LoVo (cell line): ENCODE measurements at places on chromosomes 3 and 15.

DNA sequence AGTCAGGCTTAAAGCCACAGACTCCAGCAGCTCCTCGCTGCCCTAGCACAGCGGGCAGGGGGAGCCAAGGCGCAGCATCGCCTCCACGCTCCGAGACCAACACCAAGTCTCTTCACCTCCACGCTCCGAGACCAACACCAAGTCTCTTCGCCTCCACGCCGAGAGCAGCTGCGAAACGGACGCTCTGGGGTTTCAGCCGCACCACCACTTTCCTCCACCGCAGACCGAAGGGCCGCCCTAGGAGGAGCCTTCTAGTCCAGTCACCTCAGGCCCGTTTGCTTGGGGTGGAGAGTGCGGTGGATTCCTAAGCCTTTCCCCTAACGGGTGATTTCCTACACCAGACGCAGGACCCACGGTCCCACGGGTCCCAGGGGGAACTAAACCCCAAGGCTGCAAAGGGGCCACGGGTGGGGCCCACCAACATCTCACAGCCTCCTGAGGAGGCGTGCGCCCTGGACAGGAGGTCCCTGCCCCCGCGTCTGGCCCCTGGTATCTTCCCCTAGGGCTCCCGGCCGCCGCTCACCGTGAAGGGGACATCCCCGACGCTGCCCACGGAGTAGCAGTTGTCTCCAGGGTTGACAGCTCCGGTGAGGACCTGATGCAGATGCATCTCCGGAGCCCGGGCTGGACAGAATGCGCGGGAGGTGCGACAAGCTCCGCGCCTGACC is 501 bp downstream of the DMXL2 start:
- DNase-seq, result peak; percentile 50

- no peak for DNase-seq
These were observed 183.3 kb downstream of the SATB1 start for GRCh38 chr3:18241837-18242236.

DNA sequence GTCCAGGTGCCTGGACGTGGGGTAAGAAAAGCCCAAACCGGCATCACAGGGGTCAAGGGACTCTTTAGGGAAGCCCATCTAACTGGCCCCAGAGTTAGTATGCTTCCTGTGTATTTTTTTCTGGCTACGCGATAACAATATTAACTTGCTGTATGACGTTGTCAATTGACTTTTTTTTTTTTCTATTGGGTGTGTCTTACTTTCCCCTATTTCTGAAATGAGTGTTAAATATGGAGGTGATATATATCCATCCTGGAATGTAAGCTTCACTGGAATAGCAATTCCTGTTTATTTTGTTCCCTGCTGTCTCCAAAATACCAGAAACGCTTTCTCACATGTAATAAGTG is 598 bp upstream of the GMNC start:
- peak; percentile 18 for DNase-seq

GRCh38 chr3:151673974-151674373 is 59.8 kb upstream of the AADACL2 start:
- DNase-seq, result no peak

- DNase-seq, result no peak
These were observed 29.6 kb downstream of the STAC start for GRCh38 chr3:36409862-36410261.

DNA sequence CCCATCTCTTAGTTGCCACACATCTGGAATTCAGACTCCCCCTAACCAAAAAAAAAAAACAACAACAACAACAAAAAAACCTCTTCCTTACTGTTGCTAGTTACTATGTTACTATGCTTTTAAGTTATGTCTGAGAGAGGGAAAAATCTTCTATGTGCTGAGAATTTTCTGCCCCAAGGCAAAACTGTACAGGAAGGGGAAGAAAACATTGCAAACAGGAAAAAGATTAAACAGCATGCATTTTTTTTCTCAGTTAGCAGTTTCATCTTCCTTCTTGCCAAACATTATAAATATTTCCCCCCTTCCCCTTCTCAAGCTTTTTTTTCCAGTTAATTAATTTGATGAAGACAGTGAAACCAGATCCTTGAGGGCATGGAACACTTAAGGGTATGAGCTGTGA is 1.1 kb upstream of the CD200R1 start:
- DNase-seq, result no peak

GRCh38 chr3:77254967-77255831 is 215.3 kb downstream of the ROBO2 start:
- DNase-seq, result peak; percentile 62

DNA sequence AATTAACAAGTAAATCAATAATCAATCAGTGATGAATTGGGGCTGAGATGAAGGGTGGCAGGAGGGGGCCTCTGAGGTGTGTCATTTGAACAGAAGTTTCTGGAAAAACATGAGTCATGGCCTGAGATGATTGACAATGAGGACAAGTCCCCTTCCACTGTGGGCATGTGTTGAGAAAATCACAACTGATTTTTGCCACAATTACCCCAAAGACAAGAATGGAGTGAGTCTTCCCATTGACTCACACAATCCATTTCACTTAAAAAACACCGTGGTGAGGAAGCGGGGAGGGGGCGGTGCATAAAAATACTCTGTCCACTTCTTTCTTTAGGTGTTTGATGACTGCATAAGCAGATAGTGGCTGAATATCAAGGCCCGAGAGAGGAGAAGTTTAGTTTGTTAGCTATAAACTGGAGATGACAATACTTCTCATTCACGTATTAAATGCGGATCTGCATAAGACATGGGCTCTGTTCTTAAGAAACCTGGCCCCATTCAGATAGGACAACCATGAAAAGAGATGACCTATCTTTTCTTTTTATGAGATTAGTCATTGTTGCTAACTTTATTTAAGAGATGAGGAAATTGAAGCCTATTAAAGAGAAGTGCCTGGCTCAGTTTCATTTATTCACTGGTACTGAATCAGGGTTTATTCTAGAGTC is 34.7 kb downstream of the SHC4 start:
- peak; percentile 11 for DNase-seq

- no peak for DNase-seq
These were observed 435.7 kb downstream of the NAALADL2 start for GRCh38 chr3:175294793-175295192.

DNA sequence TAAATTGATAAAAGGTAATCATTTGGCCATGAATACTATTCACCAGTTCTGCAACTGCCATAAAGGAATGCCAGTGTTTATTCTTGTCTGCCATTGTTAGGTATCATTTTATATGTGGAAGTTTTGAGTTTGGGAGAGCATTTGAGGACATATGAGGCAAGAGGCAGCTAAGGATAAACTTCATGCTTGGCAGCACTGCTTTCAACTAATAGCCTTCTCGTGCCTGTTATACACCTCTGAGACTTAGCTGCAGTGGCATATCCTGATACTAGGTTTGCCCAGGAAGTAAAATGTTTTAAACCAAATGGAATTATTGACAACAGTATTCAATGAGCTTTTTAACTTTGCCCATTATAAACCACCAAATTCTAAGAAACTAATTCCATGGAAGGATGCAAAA is 126.0 kb upstream of the DPH6 start:
- no peak for DNase-seq

- DNase-seq, result no peak
These were observed 8.3 kb downstream of the EOGT start for GRCh38 chr3:69005071-69005790.

DNA sequence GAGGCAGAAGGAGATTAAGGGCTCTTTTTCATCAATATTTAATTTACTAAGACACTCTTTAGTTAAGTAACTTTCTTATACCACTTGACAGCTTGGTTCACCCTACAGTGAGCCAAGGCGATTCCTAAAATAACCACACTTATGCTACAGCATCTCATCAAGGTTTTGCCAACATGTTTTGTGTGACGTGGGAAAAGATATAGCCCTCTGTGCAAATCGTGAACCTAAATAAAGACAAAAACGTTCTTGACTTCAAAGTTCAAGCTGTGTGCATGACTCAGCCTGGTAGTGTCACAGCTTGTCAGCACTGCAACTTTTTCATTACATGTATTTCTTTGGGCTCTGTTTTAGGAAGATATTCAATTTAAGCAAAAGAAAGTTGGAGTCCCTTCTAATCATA is 297.0 kb upstream of the EPHA3 start:
- DNase-seq, result no peak

- DNase-seq, result no peak
These were observed 361.8 kb upstream of the ROPN1 start for GRCh38 chr3:124353691-124354090.

DNA sequence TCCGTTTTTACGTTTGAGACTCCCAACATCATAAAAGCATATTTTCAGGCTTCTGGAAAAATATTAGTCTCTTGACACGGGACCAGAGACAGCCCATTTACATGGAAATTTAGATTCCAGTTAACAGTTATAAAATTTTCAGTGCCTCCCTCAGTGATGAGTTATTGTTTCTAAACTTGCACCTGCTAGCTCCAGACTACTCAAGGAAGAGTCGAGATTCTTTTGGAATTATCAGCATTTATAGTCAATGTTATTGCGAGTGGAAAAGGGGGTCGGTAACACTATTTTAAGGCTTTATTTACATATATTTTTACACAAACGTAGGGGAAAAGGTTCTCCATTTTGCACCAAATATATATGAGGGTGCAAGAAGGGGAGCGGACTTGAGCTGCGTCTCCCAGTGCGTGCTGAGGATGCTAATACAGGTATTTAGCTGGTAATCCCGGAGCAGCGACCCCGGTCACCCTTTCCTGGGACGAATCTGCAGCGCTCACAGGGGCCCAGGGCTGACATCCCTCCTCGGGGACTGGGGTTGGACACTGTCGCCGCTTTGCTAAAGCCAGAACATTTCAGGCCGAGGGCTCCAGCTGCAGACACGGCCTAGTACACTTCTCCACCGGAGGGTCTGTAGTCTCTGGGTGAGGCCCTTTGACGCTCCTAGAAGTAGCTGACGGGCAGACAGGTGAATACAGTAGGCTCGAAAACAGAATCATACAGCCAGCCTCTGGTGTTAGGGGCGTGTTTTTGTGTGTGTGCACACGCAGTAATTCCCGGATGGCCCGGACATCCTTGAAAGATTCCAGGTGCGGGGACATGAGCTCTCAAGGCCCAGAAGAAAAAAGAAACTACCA is 729 bp upstream of the ZBTB11 start:
- no peak for DNase-seq

- no peak for DNase-seq
These were observed 85.3 kb upstream of the TNFAIP8L3 start for GRCh38 chr15:51180011-51180410.

- no peak for DNase-seq
These were observed 21.1 kb downstream of the UPK1B start for GRCh38 chr3:119194237-119195150.

DNA sequence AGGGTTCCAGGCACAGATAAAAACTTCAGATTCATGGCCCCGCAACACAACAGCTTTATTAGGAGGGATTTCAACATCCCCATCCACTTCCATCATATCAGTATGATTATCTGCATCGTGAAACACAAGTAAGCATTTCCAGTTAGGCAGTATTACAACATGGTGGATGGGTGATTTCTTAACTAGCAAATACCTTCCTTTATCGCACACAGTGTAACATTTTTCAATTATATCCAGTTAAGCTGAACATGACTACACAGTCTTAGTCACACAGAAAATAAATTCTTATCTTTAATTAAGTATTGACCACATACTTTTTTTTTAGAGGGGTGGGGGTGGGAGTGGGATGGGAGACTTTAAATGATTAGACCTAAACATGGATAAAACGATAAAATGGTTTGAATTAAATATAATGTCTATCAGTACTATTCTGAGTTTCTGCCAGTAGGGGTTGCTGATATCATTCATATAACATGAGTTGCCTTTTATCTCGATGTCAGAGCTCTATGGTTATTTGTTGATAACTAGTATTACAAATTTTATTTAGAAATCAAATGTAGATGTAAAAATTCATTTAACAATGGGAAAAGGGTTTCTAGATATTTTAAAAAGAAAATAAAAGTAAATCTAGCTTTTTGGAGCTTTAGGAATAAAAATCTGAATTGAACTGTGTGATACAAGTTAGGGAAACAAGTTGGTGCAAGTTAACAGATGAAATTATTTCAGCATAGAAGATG is 146.6 kb downstream of the TBL1XR1 start:
- DNase-seq, result peak; percentile 31

DNA sequence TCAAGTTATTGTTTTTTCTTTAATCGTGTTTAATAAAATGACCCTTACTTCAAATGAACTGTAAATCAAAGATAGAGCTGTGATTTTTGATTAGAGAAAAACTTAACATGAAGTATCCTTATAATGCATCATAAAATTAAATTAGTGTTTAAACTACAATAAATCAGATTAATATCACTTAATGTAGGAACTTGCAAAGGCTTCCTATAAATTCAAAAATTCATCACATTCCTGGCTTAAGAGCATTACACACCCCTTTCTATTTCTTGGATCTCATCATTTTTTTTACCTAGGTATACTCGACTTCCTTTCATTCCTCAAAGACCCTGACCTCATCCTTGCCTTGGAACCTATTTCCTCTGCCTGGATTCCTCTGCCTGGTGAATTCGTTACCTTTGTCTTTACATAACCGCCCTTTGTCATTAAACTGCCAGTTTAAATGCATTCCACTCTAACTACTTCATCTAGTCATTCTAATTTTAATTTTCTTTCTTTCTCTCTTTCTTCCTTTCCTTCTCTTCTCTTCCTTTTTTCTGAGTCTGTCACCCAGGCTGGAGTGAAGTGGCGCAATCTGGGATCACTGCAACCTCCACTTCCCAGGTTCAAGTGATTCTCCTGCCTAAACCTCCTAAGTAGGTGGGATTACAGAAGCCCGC is 1244.5 kb downstream of the OTOL1 start:
- DNase-seq, result no peak

DNA sequence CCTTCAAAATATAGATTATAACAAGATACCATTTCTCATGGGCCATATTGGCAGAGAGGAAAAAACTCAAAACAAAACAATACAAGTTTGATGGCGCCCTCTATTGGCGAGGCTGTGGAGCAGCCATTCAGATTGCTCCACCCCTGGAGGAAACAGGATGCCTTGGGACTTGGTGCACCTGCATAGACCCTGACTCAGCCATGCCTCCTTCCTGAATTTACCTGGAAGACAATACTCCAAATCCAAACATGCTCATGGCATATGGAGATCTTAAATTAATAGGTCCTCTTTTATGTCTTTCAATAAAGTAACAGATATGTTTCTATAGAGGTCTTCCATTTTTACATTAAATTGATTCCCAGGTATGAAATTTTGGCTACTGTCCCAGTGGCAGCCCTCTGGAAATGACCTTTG is 90.0 kb downstream of the APBA2 start:
- DNase-seq, result peak; percentile 36

GRCh38 chr3:13207578-13207922 is 134.3 kb upstream of the IQSEC1 start:
- no peak for DNase-seq

GRCh38 chr3:12938258-12938711 is 96.9 kb upstream of the RPL32 start:
- no peak for DNase-seq

GRCh38 chr3:2268779-2269178 is 170.1 kb downstream of the CNTN4 start:
- DNase-seq, result no peak

DNA sequence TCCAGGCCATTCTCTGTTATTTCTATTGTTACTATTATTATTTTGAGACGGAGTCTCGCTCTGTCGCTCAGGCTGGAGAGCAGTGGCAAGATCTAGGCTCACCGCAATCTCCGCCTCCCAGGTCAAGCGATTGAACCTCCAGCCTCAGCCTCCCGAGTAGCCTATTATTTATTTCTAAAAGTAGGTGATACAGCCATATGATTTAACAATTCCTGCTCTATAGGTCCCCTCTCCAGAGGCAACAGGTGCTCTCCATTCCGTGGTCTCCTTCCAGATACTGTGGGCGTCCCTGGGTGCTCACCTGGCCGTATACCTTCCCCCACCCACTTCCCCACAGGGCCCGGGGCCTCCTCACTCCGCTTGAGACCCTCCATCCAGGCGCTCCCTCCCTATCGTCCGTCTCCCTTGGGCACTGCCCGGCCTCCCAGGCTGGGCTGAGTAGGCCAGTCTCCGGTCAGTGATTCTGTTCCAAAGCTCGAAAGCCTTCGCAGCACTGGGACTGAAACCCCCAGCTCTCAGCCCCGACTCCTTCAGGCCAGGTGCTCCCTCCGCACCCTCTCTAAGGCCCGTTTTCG is 708 bp upstream of the PTPN23 start:
- DNase-seq, result no peak
